HepG2 (cell line): ENCODE measurements at places on chromosomes 4 and X. TPM values are rescaled to one million over a fixed set of nuclear protein-coding genes. Genes with fewer than 3 reads are reported as not detected.

Gene AFP
- 12,657 and 13,105 TPM in 2 replicates for polyA plus RNA-seq

Gene NLGN3
- polyA plus RNA-seq, result 0.16 and 0.29 TPM in 2 replicates

Gene CFP
- polyA plus RNA-seq, result 0.01 TPM in 1 of 2 replicates, not detected in the other

GRCh38 chr4:169971456-169972015, 54.7 kb downstream of the MFAP3L start:
- DNase-seq, result no peak

Gene AP1S2
- polyA plus RNA-seq, result 7.1 and 10.1 TPM in 2 replicates

- peak; percentile 26 for DNase-seq
Measured at GRCh38 chr4:183905081-183905592, at the start of gene STOX2. TSS of gene STOX2 (plus strand) at chr4:183905307. CDS start at chr4:183906791, 1,484 bp downstream.

Gene RHOH
- polyA plus RNA-seq, result 0.22 and 0.57 TPM in 2 replicates

GRCh38 chr4:14650127-14650526, 352.2 kb upstream of the CPEB2 start:
- no peak for DNase-seq

Gene MAGED4B
- 104 and 113 TPM in 2 replicates for polyA plus RNA-seq

Gene HAND2
- polyA plus RNA-seq, result not detected in 2 replicates

- DNase-seq, result no peak
Measured at GRCh38 chr4:37157476-37158167, 86.9 kb upstream of the NWD2 start.

DNA sequence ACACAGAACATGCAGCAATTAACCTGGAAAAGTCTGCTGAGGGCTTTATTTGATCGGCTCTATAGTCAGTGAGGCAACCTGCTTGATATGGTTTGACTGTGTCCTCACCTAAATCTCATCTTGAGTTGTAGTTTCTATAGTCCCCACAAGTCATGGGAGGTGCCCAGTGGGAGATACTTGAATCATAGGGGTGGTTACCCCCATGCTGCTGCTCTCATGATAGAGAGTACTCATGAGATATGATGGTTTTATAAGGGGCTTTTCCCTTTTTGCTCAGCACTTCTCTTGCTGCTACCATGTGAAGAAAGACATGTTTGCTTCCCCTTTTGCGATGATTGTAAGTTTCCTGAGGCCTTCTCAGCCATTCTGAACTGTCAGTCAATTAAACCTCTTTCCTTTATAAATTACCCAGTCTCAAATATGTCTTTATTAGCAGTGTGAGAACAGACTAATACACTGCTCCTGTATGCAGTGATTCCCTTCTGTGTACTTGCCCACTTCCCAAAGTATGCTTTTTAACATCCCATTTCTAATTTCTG, 78.2 kb downstream of the NPFFR2 start:
- no peak for DNase-seq

- no peak for DNase-seq
Measured at GRCh38 chrX:111719426-111720210, 38.6 kb downstream of the ALG13 start.

- no peak for DNase-seq
Measured at GRCh38 chr4:118999919-119000318, 111.3 kb downstream of the SYNPO2 start.

DNA sequence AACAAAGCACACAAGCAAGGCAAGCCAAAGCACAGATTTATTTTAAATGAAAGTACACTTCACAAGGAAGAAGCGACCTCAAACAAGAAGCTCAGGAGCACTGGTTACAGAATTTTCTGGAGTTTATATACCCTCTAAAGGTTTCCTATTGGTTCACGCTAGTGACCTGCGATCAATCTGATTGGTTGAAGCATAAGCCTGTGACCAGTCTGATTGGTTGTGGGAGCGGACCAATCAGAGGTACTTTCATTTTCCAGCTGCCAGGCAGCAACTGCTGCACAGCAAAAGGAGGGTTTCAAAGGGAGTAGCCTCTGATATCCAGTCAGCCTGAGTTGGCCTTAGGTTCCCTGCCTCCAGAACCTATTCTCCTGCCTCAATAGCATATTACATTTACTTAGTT, 4.6 kb upstream of the AREG start:
- DNase-seq, result peak; percentile 59

Gene RBM46
- not detected in 2 replicates for polyA plus RNA-seq

Gene CCDC110
- polyA plus RNA-seq, result not detected in 2 replicates

DNA sequence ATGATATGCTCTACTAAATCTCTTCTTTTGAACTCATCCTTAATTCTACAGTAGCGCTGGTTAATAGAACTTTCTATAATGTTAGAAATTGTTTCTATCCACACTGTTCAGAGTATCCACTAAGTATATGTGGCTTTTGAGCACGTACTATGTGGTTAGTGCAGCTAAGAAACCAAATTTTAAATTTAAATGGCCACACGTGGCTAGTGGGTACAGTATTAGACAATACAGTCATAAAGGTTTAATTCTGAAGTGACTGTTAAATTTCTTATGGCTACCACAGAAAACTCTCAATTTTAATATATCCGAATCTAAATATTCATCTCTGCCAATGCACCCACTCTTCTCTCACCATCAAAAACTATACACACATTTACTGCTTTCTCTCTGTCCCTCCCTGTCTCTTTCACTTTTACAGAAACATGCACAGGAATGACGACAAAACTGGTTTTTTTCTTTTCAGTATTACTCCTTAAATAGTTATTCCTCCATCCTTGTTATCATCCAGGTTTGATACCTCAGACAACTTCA, 583.9 kb downstream of the KCTD8 start:
- no peak for DNase-seq

DNA sequence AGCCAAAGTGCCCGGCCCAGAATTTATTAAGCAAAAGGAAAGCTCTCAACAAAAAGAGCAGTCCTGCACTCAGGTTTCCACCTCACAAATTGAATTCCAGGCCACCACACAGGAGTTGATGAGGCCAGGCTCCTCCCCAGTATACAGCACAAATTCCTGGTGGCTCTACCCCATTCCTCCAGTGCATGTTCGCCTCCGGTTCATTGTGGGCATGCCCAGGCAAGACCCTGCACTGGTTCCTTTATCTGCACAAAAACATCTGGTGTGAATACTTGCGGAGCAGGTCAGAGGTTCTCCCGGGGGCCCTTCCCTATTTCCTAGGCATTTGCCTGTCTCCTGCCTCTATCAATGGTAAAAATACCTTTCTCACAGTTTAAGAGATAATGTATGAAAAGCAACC, 195.2 kb upstream of the ANXA10 start:
- DNase-seq, result peak; percentile 29

DNA sequence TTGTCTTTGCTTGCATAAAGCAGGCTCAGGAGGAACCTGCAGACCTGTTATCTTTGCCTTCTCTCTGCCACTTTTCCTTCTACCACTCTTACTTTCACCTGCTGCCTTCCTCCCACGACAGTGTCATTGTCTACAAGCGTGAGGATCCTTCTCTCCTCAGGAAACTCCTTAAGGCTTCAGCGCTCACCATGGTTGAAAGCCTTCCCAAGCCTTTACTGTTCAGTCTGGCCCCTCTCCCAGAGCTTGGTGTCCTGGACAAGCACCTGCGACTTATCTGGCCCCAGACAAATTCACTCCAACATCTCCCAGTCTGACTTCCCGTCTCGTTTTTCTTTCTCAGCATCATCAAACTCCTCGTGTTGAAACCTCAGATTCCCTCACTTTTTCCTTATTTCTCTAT, 31.0 kb downstream of the CC2D2A start:
- no peak for DNase-seq

DNA sequence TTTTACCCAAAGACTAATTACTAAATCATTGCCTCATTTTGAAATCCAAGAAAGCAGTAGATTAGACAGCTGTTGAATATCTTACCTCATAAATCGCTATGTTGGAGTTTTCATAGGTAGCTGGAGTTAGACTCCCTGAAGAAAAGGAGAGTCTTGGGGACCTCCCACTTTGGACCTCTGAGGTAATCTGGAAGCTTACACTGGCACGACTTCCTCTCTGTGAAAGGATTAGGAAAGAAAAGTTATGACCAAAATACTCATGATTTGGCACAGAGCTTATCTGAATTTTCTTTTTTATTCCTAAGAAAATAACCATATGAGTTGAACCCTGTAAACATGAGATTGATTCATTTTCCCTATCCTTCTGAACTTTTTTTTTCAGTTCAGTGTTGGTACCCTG, 40.6 kb downstream of the GUCY2F start:
- DNase-seq, result no peak

Gene RADX
- polyA plus RNA-seq, result 1.1 and 1.3 TPM in 2 replicates

- DNase-seq, result no peak
Measured at GRCh38 chr4:159655547-159655946, 552.7 kb downstream of the RAPGEF2 start.

Gene MAGEA12
- polyA plus RNA-seq, result not detected in 2 replicates

DNA sequence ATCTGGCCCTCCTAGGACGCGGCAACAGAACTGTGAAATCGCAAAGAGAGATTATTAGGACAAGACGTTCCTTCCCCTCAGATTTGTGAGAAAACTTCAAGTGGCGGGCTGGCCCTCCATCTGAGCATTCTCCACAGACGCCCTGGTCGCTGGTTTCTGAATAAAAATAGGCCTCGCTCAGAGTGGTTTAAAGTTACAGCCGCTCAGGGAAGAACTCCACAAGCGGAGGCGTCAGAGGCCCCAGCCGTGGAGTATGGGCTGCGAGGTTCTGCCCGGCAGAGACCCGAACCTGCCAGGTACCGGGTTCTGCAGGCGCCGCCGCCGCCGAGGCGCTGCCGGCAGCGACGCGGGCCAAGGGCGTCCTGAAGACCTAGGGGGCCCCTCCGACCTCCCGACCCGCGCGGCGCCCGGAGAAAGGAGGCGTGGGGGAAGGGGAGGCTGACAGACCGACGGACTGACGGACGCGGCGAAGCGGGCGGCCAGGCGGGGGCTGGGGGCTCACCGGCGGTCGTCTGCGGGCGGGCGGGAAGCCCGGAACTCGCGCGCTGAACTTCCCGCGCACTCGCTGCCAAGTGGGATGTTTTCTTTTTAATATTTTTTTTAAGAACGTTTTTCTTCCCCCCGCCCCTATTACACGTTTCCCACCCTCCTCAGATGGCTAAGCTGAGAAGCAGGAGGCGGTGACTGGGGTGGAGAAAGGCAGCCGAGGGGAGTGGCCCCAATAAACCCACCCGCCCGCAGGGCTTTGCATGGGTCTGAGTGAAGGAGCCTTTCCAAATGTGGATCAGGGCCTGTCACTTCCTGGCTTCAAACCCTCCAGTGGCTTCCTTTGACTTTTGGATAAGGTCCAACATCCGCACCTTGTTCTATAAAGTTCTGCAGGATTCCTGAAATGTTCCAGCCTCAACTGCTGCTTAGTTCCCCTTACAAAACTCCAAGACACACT, at the start of gene PABPC4L:
Gene PABPC4L (minus strand): TSS at position 574 of the 946 bp plus-strand sequence. CDS start 770 bp downstream, outside the sequence.
- no peak for DNase-seq

- DNase-seq, result no peak
Measured at GRCh38 chr4:145945431-145946155, 7.0 kb upstream of the ZNF827 start.

- no peak for DNase-seq
Measured at GRCh38 chr4:3010577-3010976, 47.2 kb downstream of the GRK4 start.

Gene LDB2
- not detected in 2 replicates for polyA plus RNA-seq

Gene IL2
- not detected in 2 replicates for polyA plus RNA-seq

Gene RRH
- polyA plus RNA-seq, result 0.17 TPM in 1 of 2 replicates, not detected in the other

GRCh38 chrX:110584083-110584482, 211.5 kb downstream of the CHRDL1 start:
- DNase-seq, result no peak

GRCh38 chrX:43964936-43965335, 8.3 kb downstream of the NDP start:
- DNase-seq, result no peak

Gene LNX1
- 0.20 and 0.49 TPM in 2 replicates for polyA plus RNA-seq

DNA sequence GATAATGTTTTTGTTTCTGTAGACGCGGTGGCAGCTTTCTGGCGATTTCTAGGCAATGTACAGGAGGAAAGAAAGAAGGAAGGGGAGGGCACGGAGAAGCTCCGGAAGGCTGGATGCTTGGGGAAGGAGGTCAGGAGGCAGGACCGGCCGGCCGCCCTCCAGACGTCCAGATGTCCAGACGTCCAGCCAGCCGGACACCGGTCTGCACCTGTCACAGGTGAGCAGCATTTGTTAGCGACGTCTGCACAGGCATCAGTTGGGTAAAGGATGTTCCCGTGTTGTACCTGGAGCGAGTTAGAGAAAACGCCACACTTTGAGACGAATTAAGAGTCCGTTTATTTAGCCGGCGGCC, 90.0 kb upstream of the PPP2R3B start:
- DNase-seq, result no peak

- no peak for DNase-seq
Measured at GRCh38 chr4:81827577-81828202, 356.0 kb upstream of the RASGEF1B start.

DNA sequence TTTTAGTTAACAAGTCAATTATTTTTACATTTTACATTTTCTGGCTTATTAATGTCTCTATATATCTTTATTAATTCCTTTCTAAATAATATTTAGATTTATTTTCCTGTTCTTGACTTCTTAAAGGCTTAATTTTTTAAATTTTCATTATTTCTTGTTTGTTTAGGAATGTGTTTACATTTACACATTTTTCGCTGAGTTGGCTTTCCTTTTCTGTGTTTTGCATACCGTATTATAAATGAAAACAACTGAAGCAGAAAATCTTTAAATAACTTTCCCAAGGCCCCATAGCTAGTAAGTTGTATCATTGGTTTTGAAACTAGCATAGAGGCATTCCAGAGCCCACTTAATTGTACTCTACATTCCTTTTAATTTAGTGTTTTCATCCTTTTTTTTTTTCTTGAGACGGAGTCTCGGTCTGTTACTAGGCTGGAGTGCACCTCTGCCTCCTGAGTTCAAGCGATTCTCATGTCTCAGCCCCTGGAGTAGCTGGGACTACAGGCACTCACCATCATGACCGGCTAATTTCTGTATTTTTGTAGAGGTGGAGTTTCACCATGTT, 261.6 kb downstream of the IQCM start:
- no peak for DNase-seq

- DNase-seq, result no peak
Measured at GRCh38 chr4:14167876-14168510, 540.5 kb upstream of the BOD1L1 start.

DNA sequence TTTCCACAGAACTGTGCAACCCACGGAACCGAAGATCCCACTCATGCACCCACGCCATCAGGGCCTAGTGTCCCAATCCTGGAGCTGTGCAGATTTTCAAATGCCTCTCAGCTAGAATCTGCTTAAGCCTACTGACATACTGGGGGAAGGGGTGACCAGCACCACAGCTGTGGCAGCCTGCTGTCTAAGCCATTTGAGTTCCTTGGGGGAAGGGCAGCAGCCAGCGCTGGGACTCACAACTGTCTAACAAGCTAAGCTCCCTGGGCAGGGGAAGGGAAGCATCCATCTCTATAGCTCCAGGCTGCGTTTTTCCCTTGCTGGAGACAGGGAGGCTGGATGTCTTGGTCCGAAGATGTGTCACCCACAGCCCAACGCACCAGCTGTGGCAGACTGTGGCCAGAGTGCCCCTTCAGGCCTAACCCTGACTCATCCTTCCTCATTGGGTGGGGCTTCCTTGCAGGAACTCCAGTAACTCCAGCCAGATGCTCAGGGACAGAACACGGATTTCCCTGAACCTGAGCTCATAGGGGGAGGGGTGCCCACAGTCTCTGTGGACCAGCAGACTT, 194.8 kb downstream of the CHRDL1 start:
- no peak for DNase-seq

DNA sequence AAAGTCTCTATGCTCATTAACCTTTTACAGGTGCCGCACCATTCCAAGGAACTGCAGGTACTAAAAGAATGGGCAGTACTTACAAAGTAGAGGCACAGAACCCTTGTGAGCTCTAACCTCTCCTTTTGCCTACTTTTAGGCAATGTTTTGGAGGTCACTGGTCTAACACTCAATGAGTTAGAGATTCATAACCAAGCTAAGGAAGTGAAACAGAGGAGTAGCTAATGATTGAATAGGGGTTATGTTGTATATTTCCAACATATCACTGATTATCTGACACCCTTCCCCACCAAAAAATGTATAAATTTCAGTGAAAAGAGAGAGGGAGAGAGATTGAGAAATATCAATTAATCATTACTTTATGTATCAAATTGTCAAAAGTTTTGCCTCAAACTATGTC, 269.3 kb downstream of the PCDH7 start:
- DNase-seq, result no peak
